ENCODE measurements at places on chromosomes 13 and 19.

DNA sequence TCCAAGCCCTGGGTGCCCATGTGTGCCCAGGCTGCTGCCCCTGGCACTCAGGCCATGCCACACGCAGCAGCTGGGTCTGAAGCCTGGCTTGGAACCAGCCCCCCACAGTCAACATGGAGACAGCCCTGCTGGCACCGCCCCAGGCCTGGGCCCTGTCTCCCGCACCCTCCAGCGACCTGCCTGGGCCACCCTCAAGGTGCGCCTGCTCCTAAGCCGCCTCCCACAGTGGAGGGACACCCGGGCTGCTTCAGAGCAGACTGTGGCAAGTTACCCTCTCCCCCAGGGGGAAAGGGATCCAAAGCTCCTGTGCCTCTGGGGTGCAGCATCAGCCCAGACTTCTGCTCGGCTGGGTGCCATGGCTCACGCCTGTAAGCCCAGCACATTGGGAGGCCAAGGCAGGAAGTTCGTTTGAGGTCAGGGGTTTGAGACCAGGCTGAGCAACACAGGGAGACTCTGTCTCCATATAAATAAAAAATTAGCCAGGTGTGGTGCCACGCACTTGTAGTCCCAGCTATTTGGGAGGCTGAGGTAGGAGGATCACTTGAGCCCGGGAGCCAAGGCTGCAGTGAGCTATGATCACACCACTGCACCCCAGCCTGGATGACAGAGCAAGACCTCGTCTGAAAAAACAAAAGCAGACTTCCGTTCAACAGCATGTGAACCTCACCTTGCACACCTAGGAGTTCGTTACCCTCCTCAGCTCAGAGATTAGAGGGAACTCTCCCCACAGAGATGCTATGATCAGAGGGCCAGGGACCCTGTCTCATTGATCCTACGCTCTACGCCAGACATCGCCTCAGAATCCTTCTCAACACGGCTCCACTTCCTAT lies 15.6 kb downstream of the ELL start:
- DNase-seq = no peak

DNA sequence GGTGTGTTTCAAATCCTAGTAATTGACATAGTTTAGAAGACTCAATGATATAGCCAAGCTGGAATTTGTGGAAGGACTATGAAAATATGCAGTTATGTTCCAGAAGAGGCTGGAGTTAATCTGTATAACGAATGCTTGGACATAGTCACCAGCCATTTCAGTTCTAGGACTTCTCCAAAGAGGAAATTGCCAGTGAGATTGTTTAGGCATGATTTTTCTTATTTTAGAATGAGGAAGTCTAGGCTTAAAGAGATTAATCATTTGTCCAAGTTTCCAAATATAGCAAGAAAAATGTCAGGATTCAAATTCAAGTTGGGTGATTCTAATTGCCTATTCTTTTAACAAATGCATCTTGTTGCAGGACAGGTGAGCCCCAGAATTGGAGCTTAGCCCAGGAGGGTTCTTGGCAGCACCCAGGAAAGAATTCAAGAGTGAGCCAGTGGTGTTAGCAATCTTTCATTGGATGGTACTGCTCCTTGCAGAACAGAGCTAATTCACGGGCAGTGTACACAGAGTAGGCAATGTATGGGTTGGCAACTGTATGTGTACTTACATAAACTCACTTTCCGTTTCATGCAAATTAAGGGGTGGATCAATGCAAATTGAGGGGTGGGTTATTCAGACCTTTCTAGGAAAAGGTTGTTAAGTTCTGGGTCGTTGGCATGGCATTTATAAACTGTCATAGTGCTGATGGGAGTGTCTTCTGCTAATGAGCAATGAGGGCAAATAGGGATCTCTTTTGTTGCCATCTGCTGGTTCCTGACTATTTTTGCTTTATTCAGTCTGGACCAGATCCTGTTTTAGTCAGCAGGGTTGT lies 763.1 kb upstream of the SLITRK1 start:
- no peak for DNase-seq

- no peak for DNase-seq
These were observed 66.2 kb downstream of the DPY19L3 start for GRCh38 chr19:32471811-32472210.

DNA sequence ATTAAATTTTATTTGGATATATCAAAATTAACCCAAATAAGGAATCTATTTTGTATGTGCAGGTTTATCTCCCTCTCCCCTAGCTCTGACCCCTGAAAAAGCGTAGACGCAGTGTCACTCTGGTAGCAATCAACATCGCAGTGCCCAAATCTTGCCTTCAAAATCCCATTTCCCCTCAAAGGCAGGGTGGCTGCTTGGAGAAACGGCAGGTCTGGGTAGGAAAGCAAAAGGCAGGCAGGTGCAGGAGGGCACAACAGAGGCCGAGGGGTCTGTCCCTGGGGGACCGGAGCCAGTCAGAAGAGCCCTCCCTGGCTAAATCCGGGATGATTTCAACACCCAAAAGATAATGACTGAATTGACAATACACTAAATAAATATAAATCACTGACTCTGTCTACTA lies 41.9 kb downstream of the NAXD start:
- no peak for DNase-seq

GRCh38 chr13:97125810-97126738 lies 96.1 kb upstream of the MBNL2 start:
- no peak for DNase-seq

DNA sequence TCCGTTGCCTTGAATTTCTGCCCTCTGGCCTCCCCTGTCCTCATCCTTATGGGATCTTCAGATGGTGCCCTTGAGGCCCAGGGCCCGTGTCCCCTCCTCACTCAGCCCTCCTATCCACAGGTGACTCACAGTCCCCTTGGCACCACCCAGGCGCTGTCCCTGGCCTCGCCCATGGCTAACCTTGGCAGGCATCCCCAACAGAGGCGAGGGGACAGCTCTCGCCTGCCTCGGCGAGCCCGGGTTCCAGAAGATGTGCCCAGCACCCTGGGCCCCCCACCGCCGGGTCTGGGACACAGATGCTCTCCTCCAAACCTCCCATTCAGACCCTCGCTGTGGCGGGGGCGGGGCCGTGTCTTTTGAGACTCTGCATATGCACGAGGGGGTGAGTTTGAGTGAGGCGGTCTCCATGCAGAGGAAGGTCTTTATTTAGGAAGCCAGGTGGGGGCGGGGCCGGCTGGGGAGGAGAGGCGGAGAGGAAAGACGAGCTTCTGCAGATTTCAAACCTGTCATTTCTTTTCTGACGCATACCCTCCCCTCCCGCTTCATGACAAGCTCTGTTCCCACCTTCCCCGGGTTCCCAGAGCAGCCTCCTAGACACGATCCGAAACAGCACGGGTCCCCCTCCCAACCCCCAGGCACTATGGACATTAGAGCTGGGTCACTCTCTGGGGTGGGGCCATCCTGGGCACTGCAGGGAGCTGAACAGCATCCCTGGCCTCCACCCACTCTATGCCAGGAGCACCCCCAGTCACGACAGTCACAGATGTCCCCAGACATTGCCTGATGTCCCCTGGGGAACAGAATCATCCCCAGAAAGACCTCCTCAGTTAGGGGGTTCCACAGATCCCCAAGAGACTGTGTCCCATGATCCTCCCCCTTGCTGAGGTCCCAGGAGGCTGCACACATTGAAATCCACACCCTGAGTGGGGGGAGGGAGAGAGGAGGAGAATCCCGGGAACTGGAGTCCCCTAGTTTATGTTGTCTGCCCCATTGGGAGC lies 48.5 kb downstream of the GNG7 start:
- DNase-seq = no peak

DNA sequence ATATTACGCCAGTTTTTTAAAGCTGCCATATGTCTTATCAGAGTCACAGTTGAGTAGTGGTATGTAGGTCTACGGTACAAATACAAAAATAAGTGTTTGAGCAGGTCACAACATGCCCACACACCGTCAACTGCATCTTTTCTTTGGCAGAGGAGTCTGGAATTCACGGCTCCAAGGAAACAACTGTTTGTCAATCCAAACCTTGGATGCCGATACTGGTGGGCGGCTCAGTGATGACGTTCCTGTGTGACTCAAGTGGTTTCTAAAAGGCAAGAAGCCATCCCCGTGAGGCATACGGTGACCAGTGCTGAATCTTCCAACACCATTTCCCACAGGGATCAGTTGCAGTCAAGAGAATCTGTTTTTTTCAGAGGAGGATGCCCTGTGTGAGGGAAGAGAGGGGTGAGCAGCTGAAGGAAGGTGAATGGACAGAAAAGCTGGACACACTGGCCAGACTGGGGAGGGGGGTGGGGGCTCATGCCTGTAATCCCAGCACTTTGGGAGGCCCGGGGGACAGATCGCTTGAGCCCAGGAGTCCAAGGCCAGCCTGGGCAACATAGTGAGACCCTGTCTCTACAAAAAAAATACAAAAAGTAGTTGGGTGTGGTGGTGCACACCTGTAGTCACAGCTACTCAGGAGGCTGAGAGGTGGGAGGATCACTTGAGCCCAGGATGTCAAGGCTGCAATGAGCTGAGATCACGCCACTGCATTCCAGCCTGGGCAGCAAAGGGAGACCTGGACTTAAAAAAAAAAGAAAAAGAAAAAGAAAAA lies 22.8 kb upstream of the CEBPG start:
- DNase-seq = no peak

DNA sequence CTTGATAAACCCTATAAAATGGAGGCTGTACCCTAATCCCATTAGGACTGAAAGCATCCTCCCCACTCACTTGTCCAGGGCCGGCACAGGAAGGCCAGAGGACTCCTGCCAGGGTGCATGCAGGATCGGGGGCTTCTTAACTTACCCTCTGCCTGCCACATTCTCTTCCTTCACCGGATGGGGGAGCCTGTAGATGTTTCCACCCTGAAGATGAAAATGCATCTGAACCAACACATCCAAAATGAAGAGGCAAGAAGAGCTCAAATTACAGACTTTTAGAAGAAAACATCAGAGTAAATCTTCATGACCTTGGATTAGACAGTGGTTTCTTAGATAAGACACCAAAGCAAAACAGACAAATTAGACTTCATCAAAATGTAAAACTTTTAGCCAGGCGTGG lies 25.9 kb upstream of the NAPA start:
- no peak for DNase-seq

DNA sequence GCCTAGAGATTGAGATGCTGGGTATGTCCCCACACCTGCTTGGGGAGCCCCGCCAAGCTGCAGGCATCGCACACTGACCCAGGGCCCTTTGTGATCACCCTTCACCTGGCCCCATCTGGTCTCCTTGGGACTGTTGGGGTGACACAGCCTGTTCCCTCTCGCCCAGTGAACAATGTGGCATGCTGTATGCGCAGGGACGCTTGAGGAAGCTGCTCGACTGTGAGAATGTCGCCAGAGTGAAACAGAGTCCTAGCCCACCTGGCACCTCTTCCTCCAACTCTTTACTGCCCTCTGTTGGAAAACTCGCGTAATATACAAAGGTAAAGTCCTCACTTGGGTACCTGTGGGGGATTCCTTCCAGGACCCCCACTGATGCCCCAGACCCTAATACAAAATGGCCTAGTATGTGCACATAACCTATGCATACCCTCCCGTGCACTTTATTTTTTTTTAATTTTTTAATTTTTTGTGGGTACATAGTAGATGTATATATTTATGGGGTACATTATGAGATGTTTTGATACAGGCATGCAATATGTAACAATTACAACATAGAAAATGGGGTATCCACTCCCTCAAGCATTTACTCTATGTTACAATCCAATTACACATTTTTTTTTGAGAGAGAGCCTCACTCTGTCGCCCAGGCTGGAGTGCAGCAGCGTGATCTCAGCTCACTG lies 9.0 kb downstream of the BLOC1S3 start:
- DNase-seq = peak; percentile 48

- DNase-seq = no peak
These were observed 2.3 kb upstream of the LTBP4 start for GRCh38 chr19:40598918-40599307.

- DNase-seq = no peak
These were observed 502.7 kb downstream of the FGF9 start for GRCh38 chr13:22173610-22174009.

GRCh38 chr19:19260417-19261214 lies 12.5 kb downstream of the TM6SF2 start:
- DNase-seq = no peak

DNA sequence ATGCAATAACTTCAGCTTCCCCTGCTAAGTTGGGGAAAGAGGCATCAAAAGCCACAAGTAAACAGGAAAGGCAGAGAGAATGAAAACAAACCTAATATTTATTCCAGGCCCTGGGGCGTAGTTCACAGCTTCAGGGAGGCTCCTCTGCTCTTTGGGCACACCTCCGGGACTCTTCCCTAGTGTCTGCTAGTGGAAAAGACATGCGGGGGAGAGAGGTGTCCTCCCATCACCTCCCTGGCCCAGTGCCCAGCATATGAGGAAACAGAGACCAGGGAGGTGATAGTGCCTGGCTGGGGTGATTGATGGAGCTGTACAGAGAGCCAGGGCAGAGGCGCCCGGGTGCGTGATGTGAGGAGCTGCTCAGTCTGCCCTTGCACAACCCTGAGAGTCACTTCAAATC lies 71.0 kb downstream of the RASL11A start:
- DNase-seq = no peak

DNA sequence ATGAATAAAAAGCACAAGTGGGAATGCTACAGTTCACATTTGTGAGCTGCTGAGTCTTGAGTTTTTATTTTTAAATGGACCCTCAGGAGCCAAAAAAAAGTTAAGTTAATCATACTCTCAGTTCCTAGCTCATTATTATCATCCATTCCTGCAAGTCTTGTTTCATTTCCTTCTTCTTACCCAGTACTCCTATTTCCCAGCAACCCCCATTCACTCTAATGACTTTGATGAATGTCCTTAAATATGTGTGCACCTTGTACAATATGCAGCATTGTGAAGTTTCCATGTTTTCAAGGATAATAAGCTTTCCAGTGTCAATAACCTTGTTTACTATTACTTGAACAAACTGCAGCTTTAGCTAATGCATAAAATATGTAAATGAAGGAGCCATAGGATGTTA lies 366.2 kb downstream of the DCT start:
- no peak for DNase-seq

DNA sequence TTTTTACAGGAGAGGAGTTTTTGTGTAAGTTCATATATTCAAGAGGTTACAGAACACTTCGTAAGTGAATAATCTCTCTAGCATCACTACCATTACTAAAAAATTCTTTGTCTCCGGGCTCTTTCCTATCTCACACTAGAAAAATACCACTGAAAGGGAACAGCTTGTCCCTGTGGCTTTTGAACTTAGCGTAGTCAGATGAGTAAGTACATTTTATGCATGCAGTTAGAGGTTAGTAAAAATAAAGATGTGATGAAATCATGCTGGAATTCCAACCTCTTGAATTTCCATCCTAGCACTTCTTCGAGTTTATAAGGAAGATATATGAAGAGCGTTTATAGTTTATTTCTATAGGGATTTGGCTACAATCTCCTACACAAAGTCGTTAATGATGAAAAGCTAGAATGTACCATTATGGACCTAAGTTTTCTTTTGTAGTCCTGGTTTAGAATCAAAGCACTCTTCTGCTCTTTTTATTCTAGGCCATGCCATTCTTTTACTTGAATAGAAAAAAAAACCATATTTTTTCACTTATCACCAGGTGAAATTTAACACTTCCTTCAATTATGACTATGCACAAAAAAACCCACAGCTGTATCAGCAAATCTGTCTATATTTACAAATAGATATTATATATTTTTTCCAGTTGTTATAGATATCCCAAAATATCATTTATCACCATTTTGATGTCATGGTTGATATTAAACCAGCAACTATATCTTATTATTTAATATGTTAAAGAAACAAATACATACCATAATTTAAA lies 139.9 kb upstream of the PCDH9 start:
- no peak for DNase-seq

- peak; percentile 29 for DNase-seq
These were observed at the start of gene GPR183 for GRCh38 chr13:99307247-99307646. GPR183 (minus strand) TSS chr13:99307399; CDS start chr13:99296145, 11,254 bp downstream.

All from hematopoietic multipotent progenitor cell treated with erythropoietin and hydrocortisone succinate and interleukin-3 and kit ligand, for 17 days (in vitro differentiated cells).